ENCODE measurements at places on chromosomes 4 and X. TPM values are rescaled to one million over a fixed set of nuclear protein-coding genes. Genes with fewer than 3 reads are reported as not detected.

The LRCH2 gene
- total RNA-seq, result 13.3 TPM

The ADGRG4 gene
- 0.55 TPM for total RNA-seq

The FAM236C gene
- total RNA-seq, result not detected

The FAT4 gene
- total RNA-seq, result 14.2 TPM

The LRAT gene
- 0.23 TPM for total RNA-seq

The CENPE gene
- 2.5 TPM for total RNA-seq

The SSX4B gene
- not detected for total RNA-seq

The TMPRSS11A gene
- total RNA-seq, result not detected

The ING2 gene
- 31.4 TPM for total RNA-seq

DNA sequence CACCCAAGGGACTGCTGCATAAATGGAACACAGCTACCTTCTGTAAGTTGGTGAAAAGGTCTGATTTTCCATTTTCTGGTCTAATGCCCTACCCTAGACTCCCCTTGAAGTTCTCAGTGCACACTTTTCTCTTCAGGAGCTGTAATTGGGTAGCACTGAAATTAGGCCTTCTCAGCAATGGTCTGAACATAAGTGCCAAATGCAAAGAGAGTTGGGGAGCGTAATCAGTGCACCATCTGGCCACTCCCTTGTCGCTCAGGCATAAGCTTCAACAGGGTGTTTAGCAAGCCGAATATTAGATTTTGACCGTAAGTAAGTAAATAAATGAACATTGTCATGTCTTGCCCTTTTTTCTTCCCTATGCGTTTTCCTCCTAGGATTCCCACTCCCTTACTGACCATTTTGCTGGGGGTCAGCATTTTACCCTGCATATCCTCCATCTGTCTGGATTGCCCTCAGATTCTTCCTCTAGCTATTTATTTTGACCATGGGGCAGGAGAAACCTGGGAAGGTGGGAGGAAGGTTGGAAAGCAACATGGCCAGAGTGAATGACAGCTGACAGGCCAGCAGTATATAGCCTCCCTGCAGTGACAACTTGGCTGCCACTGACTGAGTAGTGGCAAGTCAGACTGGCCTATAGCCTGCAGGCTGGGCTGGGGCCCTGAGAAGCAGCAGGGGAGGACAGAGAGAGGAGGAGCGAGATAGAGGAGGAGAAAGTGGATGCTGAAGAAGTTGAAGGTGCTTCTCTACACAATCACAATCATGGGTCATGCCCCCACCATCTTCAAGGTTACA lies 2.7 kb downstream of the NHSL2 start:
- no peak for DNase-seq

GRCh38 chrX:47637546-47638195 lies 7.9 kb upstream of the CFP start:
- no peak for DNase-seq

GRCh38 chrX:112662559-112663427 lies 16.9 kb downstream of the LHFPL1 start:
- no peak for DNase-seq

DNA sequence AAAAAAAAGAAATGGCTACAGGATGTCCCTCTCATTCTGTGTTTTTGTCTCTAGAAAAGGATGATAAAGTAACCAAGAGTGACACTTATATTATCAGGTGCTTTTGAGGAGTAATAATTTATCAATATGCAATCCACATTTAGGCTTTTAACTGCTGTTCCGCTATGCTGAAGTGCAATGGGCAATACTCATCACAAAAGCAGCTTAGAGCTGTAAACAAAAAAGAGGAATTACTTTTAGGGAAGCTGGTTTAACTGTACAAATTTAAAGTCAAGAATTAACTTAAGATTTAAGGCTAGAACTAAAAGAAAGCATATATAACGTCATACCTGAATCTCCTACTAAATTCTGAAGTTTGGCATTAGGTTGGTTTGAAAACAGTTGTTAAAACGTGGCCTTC lies 93.5 kb upstream of the DDX3X start:
- DNase-seq, result no peak

DNA sequence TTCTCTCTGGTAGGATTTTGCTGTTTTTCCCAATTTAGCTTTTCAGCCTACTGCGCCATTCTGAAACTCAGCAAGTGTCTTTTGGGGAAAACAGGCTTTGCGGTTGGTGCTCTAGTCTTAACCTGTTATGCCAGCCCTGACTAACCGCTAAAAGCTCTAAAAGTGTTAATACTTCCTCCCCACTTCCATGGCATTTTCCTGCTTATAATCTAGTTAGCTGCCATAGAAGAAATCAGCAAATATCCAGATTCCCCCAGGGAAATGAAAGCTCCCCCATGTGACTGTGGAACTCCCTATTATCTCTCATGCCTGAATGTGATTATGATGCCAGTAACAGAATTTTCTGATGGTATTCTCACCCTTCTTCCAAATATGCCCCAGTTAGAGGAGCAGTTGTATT lies 28.7 kb upstream of the GYPA start:
- DNase-seq, result no peak

DNA sequence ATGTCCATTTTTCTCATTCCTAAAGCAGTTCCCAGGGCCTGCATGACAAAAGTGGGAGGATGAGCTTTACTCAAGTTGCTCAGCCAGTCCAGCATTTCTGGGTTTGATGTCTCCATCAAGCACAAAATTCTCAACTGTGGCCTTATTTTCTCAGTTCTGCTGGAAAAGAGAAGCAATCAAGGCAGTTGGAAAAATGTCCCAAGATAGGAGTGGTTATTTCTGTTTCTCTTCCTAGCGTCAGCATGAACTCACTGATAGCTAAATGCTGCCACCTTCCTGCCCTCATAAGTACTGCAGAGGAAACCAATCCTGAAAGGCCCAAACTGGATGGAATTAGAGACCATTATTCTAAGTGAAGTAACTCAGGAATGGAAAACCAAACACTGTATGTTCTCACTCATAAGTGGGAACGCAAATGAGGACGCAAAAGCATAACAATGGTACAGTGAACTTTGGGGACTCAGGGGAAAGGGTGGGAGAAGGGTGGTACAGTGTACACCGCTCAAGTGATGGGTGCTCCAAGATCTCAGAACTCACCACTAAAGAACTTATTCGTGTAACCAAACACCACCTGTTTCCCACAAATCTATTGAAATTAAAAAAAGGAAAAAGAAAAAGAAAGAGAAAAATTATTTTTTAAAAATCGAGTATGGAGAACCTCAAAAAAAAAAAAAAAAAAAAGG lies 29.6 kb downstream of the ADH7 start:
- DNase-seq, result peak; percentile 76

DNA sequence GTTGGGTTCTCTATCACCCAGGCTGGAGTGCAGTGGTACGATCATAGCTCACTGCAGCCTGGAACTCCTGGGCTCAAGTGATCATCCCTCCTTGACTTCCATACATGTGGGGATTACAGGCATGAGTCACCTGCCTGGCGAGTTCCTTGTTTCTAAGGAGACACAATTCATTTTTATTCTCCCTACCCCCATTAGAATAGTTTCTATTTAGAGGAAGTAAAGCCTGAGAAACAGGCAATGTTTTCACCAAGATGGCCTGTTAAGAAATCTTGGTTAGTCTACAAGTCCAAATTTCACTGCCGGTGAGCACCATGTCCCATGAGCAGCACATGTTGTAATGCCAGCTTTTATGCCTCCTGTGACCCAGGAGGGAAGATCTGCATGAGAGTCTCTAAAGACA lies 5.7 kb downstream of the CYBB start:
- DNase-seq, result no peak

DNA sequence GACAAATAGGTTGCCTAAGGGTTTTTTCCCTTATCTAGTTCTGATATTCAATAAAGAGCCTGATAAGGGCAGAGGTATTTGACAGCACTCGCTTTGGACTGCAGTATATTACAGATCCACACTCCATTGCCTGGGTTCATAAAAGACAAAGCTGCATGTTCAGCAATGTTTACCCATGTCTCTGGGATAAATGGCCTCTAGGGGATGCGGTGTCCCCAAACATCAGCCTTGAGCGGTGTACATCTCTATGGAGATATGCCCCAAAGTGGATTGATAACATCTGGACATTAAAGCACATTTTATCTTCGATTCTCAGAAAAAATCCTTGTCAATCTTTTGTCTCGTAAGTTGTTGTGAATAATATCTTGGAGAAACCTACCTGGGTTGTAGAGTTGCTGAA lies 660.8 kb upstream of the AADAT start:
- no peak for DNase-seq

GRCh38 chr4:80125252-80126177 lies 52.5 kb upstream of the ANTXR2 start:
- DNase-seq, result no peak

- DNase-seq, result no peak
Observed at GRCh38 chr4:42329421-42329820, 67.9 kb upstream of the SHISA3 start.

- no peak for DNase-seq
Observed at GRCh38 chrX:131894995-131895394, 128.1 kb upstream of the STK26 start.

GRCh38 chr4:171629182-171629581 lies 184.0 kb upstream of the GALNTL6 start:
- no peak for DNase-seq

GRCh38 chrX:23902419-23902818 lies 5.3 kb downstream of the APOO start:
- no peak for DNase-seq

- no peak for DNase-seq
Observed at GRCh38 chr4:120177603-120178002, 111.0 kb upstream of the MAD2L1 start.

DNA sequence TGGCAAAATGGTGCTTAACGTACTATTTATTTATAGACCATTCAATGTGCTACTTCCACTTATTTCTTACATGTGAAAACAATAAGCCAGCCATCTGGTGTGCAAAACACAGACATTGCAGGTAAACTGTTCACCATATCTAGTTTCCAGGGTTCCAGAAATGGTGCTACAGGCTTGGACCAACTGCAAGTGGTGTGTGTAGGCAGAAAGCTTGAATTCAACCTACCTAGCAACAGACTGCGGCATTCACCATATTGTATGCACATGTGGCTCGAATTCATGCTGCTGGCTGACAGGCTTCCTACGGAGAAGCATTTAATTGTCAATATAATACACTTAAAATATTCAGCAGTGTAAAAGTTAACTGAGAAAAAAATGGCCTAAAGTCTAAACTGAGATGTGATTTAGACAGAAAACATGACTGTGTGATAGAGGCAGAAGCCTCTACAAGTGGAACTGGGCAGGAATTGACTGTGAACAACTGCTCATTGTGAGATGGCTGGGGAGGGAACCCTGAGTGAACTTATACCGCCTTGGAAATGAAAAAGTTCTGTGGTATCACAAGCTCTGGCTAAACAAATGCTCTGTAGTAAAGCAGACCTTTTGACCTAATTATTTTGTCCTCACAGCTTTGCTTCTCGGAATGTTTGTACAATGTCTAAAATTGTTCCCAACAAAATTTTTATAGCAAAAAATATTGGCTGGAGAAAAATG lies 434.7 kb downstream of the GRIA2 start:
- DNase-seq, result no peak

GRCh38 chr4:148814030-148814429 lies 371.8 kb upstream of the NR3C2 start:
- no peak for DNase-seq

- DNase-seq, result no peak
Observed at GRCh38 chr4:62030958-62031357, 830.8 kb downstream of the ADGRL3 start.

DNA sequence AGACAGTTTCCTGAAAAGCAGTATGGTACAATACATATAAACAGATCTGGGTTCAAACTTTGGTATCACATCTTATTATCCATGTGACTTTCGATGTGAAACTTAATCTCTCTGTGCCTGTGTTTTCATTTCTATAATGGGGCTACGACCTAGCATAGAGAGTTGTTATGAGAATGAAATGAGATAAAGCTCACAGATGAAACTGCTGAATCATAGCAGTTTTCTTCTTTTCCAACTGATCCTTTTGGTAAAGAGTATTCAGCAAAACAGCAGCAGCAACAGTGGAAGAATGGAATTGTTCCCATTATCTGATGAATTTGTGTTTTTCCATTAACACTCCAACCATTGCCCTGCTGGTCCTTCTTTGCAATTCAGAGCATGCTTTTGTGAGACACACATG lies 16.3 kb downstream of the AMBN start:
- no peak for DNase-seq

GRCh38 chrX:40757058-40757457 lies 21.7 kb upstream of the MED14 start:
- no peak for DNase-seq

Measured in ovary (tissue), 10 donors.